ENCODE measurements at places on chromosomes 12 and 14. TPM values are rescaled to one million over a fixed set of nuclear protein-coding genes. Genes with fewer than 3 reads are reported as not detected.

DNA sequence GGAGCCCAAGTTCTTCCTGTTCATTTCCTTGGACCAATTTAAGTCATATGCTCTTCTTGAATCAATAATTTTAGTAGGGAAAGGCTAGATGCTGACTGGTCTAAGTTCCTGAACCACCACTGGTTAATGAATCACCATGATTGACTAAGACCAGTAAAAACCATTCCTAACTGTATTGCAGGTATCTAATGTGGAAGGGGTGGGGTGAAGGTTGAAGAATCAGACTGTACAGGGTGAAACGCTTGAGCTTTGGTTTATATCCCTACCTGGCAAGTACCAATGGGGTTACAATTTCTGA, 100.1 kb downstream of the DYRK2 start:
- no peak for DNase-seq

DNA sequence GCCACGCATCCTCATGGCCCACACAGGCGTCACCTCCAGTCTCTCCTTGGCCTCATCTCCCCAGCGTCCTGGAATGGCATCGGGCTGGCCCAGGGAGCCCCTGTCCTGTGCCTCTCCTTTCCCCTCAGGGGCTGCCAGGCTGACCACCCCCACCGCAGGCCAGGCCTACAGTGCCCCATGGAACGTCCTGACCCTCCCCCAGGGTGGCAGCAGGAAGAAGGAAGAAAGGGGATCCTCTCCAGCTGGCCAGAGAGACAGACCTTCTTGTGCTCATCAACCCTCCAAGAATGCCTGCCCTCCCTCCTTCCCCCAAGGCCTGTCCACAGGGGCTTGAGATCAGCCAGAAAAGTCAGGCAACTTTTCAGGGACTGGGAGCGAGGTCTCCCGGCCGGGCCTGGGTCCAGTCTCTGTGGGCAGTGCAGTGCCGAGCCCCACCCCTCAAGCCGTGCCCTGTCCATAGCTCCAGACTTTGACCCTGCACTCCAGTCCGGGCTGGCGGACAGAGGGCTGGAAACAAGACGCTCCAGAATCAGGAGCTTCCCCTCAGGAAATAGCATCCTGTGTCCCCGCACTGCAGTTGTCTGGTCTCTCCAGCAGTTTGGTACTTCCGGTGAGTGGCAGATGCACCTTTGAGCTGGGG, at the start of gene DAO:
Gene DAO (plus strand): TSS at position 478 of the 640 bp plus-strand sequence. CDS start 4,915 bp downstream, outside the sequence.
- DNase-seq = no peak

DNA sequence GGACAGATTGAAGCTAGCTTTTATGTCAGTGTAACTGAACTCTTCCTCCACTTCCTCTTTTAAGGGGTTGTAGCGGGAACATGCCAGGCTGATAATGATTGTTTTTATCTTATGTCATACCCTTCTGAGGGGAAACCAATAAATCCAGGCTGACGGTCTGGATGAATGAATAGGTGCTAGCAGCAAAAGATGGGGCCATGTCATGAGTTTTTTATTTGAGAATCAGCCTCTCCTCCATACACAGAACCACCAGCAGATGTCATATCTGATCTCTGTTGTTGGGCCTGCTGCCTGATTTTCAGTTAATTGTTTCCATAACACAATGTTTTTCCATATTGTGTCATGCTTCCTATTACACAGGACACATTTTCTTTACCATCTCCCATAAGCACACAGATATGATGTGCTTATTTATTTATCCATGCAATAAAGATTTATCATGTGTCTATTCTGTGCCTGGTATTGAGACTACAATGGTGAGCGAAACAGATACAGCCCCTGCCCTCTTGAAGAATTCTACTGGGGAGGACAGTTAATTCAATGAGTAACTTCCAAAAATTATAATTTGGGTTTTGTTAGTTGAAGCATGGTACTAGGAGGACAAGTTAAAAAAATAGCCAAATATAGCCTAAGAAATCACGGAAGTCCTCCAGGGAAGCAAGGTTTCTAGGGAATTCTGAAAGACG, 33.6 kb upstream of the CRY1 start:
- no peak for DNase-seq

GRCh38 chr12:32124637-32125036, 18.0 kb downstream of the BICD1 start:
- no peak for DNase-seq

- DNase-seq = no peak
Observed at GRCh38 chr12:26510354-26510674, 314.9 kb downstream of the SSPN start.

DNA sequence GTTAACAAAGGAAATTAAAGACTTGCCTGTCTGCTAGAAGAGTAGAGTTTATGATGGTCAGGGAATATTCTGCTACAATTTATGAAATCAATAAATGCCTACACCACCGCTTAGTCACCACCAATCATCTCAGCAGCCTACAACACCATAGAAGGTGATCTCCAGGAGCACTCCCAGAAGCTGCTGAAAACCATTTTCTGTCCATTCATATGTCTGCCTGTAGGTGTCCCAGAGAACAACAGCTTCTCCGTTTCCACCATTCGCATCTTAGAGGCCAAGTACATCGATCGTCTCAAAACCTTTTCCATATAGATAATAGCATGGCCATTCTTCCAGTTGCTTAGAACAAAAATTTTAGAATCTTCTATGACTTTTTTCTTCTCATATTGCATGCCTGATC, 303.4 kb downstream of the KCNC2 start:
- DNase-seq = no peak

DNA sequence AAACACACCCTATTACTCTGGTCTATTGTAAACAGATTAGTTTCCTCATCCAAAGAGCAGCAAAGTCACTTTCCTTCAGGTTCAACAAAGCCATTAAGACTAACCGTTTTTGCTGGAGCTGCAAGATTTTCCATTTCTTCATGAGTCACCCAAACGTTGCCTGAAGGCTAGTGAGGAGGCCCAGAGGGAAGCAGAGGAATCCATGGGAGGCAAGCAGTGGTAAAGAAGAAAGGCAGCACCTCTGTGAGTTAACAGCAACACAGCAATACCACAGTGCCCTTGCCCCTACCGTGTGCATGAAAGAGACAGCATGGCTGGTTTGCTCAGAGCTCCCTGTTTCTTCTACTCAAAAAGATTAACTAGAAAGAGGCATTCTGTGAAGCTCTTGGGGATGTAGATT, 206.3 kb downstream of the ACSS3 start:
- no peak for DNase-seq

DNA sequence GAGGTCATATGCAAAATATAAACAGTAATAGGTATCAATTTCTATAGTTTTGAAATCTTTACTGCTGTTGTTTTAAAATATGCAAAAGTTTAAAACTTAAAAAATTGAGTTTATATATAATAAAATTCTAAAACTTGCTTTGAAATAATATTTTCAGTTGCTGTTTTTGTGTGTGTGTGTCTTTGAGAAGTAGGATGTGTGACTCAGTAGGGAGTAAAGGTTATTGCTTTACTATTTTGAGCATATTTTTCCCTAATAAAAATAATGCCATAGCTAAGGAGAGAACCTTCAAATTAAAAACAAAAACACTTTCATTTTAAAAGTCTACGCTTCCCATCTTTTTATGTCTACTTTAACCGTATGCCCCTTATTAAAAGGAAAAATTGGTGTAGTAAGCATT, 238.1 kb downstream of the FBXL14 start:
- DNase-seq = no peak

DNA sequence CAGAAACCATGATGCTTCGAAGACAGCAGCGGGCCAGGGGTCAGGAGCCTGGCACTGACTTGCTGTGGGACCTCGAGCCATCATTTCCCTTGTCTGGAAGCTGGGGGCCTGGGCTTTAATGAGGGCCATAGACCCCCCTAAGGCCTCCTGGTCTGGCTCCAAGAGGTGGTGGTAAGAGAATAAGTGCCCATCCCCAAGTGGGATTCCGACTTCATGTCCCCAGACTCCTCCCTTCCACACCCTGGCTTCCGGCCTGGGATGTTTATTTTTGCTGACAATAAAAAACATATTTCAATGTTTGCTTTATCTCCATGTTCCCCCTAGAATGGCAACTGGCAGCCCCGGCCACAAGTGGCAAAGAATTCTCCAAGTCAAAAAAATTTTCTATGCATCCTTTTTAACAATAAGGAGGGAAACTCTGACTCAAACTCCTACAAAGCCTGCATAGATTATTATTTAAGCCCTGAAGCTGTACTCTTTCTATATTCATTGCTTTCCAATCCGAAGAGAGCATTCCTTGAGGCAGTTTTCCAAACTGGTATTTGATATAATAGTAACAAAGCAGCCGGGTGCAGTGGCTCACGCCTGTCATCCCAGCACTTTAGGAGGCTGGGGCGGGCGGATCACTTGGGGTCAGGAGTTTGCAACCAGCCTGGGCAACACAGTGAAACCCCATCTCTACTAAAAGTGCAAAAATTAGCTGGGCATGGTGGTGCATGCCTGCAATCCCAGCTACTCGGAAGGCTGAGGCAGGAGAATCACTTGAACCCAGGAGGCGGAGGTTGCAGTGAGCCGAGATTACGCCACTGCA, 84.0 kb downstream of the ITPK1 start:
- DNase-seq = peak; percentile 60

GRCh38 chr12:86170051-86170450, 86.1 kb downstream of the MGAT4C start:
- no peak for DNase-seq

DNA sequence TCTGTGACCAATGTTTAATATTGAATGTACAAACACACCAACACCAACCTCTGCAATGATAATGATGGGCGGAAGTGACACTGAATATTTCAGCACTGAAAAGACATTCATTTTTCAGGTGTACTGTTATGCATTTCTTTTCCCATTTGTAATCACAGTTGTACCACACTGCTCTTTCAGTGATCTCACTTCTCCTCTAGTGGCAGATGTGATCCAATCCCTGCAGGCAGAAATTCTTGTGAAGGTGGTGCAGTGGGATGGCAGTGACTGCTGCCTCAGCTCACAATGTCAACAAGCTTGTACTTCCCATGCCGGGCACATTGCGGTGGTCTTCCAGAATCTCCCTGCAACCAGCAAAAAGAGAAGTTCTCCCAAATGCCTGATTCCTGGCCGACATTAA, 23.0 kb upstream of the ERGIC2 start:
- no peak for DNase-seq

GRCh38 chr12:96233939-96234461, 39.8 kb downstream of the ELK3 start:
- DNase-seq = peak; percentile 95

GRCh38 chr12:90028635-90029051, 320.0 kb upstream of the ATP2B1 start:
- DNase-seq = no peak

- DNase-seq = no peak
Observed at GRCh38 chr12:84537666-84538065, 374.9 kb downstream of the SLC6A15 start.

DNA sequence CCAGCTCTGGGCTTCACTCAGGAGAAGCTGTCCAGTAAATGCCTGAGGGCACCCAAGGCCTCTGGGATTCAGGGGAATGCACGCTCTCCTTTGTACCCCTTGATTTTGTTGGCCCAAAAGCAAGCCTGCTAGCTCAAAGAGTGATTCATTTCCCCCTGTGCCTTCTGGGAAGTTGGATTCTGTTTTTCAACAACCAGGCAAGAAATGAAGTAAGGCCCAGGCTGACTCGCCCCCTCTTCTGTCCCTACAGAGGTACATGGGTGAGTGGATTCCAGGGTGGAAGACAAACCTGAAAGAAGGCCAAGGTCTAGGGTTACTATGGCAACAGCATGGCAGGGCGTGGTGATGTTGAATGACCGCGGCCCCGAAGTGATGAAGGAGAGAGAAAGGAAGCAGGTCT, 9.3 kb upstream of the SERPINA5 start:
- no peak for DNase-seq

DNA sequence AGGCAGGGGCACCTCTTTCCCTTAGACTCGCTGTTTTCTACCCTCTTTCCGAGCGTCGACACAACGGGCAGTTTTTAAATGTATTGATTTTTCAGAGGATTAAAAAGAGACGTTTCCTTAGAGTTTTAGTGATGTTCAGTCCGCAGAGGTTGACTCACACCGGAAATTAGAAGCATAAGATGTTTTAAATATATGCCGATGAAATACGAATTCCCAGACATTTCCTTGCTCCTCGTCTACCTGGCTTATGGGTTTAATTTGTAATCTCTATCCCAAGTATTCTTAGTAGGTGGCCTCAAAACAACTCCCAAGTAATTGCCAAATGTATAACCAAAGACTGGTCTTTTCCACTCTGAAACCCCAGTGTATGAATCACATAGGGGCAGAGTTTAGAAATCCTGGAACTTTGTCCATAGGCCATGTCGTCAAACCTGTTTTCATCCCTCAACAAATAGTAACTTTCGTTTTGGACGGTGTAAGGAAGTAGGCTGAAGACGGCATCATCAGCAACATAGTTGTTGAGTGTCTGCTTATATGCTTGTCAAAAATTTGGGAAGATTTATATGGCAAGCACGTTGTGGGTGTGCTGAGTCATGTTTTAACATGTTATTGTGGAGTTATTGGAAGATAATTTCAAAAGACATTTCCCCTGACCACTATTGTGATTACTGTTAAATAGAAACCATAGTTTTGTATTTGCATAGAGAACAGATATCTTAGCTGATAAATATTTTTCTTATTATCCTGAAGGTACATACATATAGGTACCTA, 824 bp downstream of the TBK1 start:
- DNase-seq = no peak

- DNase-seq = no peak
Observed at GRCh38 chr12:25322351-25322750, 71.6 kb upstream of the KRAS start.

- peak; percentile 17 for DNase-seq
Observed at GRCh38 chr12:145369-145960, 68.5 kb downstream of the SLC6A12 start.

DNA sequence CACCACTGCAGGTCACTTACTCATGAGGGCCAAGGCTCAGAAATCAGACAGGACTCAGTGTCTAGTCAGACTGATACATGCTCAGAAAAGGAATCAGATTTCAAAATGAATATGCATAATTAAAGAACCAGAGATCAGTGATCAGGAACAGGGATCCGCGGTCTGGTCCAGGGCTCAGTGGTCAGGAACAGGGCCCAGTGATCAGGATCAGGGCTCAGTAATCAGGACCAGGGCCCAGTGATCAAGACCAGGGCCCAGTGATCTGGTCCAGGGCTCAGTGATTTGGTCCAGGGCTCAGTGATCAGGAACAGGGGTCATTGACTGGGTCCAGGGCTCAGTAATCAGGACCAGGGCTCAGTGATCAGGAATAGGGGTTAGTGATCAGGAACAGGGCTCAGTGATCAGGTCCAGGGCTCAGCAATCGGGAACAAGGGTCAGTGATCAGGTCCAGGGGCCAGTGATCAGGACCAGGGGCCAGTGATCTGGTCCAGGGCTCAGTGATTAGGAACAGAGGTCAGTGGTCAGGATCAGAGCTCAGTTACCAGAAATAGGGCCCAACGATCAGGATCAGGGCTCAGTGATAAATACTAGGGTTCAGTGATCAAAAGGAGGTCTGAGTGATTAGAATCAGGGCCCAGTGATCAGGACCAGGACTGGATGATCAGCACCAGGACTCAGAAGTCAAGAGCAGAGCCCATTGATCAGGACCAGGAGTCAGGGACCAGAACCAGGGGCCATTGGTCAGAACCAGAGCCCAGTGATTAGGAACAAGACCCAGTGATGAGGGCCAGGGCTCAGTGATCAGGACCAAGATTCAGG, 175.3 kb downstream of the TMEM121 start:
- no peak for DNase-seq

- DNase-seq = no peak
Observed at GRCh38 chr14:61103541-61104339, 122.7 kb downstream of the SLC38A6 start.

The TOMM20L gene
- not detected for total RNA-seq

The KLRD1 gene
- 2.3 TPM for total RNA-seq

The LALBA gene
- not detected for total RNA-seq

The GLT8D2 gene
- 8.8 TPM for total RNA-seq

Data from Right ventricle myocardium inferior (tissue), 1 donor.